ENCODE measurements at places on chromosomes 3 and 15. TPM values are rescaled to one million over a fixed set of nuclear protein-coding genes. Genes with fewer than 3 reads are reported as not detected.
A peak's percentile ranks its signal among the peaks of the same experiment; 100 is the strongest.

The PLSCR2 gene
- total RNA-seq = not detected

The COL6A5 gene
- total RNA-seq = 0.30 TPM

DNA sequence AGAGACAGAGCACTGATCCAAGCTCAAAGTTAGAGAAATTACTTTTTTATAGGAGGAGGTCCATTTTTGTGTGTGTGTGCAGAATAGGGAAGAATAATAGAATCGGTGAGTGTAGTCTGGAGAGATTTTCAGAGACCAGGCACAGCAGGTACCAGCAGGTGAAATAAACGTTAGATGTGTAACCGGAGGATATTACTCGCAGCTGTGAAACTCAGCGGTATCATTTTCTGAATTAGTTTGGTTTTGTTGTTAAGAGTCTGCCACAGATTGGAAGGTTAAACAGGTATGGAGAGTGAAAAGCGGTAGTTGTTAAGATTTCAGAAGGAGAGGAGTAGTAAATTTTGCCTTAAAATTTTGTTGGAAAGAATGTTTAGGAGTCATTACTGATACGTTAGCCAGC is 69.9 kb downstream of the RGMA start:
- DNase-seq = no peak

DNA sequence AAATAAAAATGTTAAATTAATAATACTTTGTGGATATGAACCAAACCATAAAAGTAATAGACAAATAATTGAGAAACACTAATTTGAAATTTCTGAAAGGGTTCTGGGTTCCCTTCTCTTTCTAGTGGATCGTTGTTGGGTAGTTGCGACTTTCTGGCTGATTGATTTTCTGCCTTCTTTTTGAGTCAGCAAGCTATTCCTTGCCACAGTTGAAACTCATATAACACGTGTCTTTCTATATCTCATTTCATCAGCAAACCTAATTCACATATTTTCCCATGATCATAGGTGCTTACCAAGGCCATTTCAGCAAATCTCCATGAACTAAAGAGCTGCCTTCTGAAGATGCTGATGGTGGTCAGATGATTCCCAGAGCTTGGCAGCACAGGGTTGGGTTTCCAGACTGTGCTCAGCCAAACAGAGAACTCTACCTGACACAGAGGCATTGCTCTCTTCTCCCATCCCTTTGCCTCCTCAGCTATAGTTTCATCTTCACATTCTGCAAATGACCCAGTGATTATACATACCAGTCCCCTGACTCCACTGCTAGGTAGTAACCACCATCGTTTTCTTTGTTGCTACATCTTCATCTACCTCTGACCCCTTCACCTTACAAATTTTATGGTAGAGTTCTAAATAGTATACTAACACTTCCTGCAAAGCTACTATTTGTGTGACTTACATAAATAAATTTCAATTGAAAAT is 383.9 kb upstream of the DPH6 start:
- DNase-seq = no peak

DNA sequence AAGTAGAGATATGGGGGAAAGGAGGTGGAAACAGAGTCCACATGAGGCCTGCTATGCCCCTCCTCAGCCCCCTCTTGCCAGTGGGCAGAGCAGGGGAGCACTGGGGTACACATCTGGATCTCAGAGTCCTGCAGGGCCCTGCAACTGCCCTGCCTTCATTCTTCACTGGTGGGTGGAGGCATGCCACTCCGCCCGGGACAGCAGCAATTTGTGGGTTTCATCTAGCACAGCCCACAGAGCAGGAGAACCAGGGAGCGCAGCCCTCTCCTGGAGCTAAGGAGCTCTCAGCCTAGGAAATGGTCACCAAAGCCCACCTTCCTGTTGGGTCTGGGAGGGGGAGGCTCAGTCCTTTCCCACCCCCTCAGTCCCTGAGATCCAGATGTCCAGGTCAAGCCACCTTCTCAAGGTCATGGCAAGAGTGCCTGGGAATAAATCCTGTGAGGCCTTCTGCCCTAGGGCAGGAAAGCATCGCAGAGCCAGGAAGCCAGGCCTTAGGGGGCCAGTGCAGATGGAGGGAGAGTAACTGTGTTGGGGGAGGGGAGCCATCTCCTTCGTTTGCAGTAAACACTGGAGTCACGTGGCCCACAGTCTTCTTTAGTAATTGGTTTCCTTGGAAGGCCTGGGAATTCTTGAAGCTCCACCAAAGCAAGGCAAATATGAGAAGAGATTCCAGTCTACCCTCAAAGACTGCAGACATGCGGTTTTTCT is 31.0 kb downstream of the ANP32A start:
- DNase-seq = peak; percentile 12

The LRRIQ4 gene
- not detected for total RNA-seq

DNA sequence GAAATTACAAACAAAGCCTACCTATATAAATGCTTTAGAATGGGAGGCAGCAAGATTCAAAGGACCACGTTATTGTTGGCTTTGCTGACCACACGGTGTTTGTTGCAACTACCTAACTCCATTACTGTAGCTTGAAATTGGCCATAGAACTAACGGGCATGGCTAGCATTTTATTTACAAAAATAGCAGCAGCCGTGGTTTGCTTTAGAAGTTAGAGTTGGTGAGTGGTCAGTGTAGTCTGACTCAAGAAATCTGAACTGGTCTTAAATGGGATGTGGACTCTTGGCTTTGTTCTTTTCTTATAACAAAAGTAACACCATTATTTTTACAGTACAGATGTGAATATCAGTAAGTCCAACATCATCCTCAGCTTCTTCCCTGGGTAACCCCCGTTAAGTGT is 10.6 kb downstream of the ATP1B3 start:
- DNase-seq = no peak

The RPS17 gene
- total RNA-seq = 2,118 TPM

DNA sequence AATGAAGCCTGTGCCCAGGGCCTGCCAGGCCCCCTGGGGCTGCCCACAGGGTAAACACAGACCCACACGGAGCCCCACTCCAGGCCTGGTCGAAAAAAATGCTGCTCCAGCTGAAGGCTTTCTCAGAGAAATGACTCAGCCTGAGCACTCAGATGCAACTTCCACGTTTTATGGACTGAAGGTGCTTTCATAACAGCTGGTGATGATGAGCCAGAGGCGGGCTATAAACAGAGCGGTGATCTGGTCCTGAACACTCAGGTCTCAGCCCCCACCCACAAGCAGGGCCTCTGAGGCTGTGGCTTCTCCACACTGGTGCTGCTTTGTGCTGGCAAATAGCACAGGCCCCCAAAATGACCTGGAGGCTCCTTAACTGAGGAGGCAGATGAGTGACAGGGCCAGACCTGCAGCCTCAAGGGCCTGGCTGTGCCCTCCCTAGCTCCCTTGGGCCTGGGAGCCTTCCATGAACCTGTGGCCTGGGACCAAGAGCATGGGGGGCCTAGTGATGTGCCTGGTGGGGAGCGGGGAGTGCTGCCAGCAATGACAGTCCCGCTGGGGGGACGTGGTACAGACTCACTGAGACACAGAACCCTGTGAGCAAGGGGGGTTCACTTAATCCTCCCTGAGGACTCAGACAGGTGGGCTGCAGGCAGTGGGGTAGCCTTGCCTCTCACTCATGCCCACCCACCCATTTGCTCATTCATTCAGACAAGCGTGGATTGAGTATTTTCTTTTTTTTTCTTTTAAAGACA is 23.0 kb upstream of the FURIN start:
- DNase-seq = no peak

- no peak for DNase-seq
Observed at GRCh38 chr3:94167796-94168195, 104.9 kb downstream of the NSUN3 start.

The CSNK1G1 gene
- total RNA-seq = 32.5 TPM

The TMIE gene
- total RNA-seq = 0.30 TPM
